Gastroesophageal sphincter (tissue), 4 donors: ENCODE measurements at places on chromosomes 12 and 14. TPM values are rescaled to one million over a fixed set of nuclear protein-coding genes. Genes with fewer than 3 reads are reported as not detected.

GRCh38 chr12:109612975-109613502 lies 39.4 kb downstream of the MVK start:
- peaks cover 92% of the 10 kb centered on the region for H3K27me3 ChIP-seq
- H3K36me3 ChIP-seq: no peaks in the 10 kb centered on the region
- H3K4me3 ChIP-seq: no peak overlapping the region
- no peak overlapping the region for H3K27ac ChIP-seq

DNA sequence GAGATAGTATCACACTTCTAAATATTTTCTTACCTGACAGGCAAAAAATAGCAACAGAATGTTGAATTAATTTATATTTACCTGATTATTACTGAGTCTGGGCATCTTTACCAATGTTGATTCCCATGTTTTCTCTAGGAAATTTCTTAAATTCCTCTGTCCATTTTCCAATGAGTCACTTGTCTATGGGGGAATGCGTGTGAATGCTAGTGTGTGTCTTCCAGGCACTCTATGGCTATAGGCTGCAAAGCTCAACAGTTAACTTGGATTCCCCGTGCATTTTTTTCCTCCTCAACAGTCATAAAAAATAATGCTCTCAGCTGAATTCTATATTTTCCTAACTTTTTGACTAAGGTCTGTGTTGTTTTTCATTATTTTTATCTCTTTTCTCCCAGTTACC lies 1385.8 kb upstream of the FLRT2 start:
- no peaks in the 10 kb centered on the region for H3K27me3 ChIP-seq
- no peak overlapping the region for H3K27ac ChIP-seq
- no peak for ATAC-seq
- no peak overlapping the region for H3K4me3 ChIP-seq

- H3K27ac ChIP-seq: no peak overlapping the region
- no peaks in the 10 kb centered on the region for H3K27me3 ChIP-seq
- ATAC-seq: no peak
- H3K4me3 ChIP-seq: no peak overlapping the region
Observed at GRCh38 chr12:99146185-99146584, 501.1 kb downstream of the APAF1 start.

GRCh38 chr14:95705518-95705917 lies 8.4 kb downstream of the TCL1A start:
- H3K27ac ChIP-seq: no peak overlapping the region
- H3K36me3 ChIP-seq: no peaks in the 10 kb centered on the region
- no peak for ATAC-seq
- H3K27me3 ChIP-seq: peaks cover 49% of the 10 kb centered on the region
- H3K4me3 ChIP-seq: no peak overlapping the region

GRCh38 chr12:30188602-30189326 lies 405.0 kb upstream of the TMTC1 start:
- ATAC-seq: no peak
- H3K4me3 ChIP-seq: no peak overlapping the region
- H3K27me3 ChIP-seq: no peaks in the 10 kb centered on the region
- H3K4me1 ChIP-seq: no peaks in the 10 kb centered on the region
- H3K27ac ChIP-seq: no peak overlapping the region

- no peak overlapping the region for H3K4me3 ChIP-seq
- H3K36me3 ChIP-seq: no peaks in the 10 kb centered on the region
- no peak overlapping the region for H3K27ac ChIP-seq
- H3K27me3 ChIP-seq: peaks cover 49% of the 10 kb centered on the region
Observed at GRCh38 chr12:71942703-71943102, 4.1 kb downstream of the TPH2 start.

DNA sequence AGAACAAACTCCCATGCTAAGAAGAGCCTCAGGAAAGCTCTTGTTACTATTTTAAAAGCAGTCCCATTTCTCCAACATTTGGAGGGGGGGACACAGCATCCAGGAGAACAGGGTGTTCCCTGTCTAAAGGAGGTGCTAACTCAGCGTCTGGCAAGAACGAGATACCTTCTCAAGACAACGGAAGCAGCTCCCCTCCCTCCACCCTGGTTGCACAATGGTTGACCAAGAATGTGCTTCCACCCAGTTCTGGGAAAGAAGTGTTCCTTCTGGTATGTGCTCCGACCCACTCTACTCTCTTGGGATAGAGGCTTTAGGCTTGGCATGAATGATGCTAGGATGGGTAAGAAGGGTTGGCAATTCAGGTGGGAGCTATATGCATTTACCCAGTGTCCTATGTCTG lies 1.5 kb upstream of the KRT6A start:
- no peaks in the 10 kb centered on the region for H3K36me3 ChIP-seq
- H3K27me3 ChIP-seq: peaks cover 10% of the 10 kb centered on the region
- ATAC-seq: peak; percentile 78
- H3K4me1 ChIP-seq: no peaks in the 10 kb centered on the region
- H3K27ac ChIP-seq: no peak overlapping the region

DNA sequence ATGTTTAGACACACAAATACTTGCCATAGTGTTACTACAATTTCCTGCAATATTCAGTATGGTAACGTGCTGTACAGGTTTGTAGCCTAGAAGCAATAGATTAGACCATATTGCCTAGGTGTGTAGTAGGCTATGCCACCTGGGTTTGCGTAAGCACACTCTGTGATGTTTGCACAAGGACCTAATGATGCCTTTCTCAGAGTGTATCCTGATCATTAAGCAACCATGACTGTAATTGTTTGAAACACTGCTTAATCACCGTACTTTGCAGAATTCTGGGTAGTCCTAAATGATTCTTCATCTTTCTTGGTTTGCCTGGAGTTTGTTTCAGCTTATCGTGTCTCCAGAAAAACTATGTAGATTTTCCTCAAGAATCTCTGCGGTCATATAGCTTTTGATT lies 11.2 kb upstream of the TCP11L2 start:
- no peaks in the 10 kb centered on the region for H3K36me3 ChIP-seq
- no peak overlapping the region for H3K27ac ChIP-seq
- H3K27me3 ChIP-seq: no peaks in the 10 kb centered on the region
- no peak for ATAC-seq
- H3K4me1 ChIP-seq: no peaks in the 10 kb centered on the region

- no peaks in the 10 kb centered on the region for H3K4me1 ChIP-seq
- H3K27me3 ChIP-seq: no peaks in the 10 kb centered on the region
- peaks cover 10% of the 10 kb centered on the region for H3K36me3 ChIP-seq
Observed at GRCh38 chr14:80906946-80907345, 34.6 kb downstream of the CEP128 start.

DNA sequence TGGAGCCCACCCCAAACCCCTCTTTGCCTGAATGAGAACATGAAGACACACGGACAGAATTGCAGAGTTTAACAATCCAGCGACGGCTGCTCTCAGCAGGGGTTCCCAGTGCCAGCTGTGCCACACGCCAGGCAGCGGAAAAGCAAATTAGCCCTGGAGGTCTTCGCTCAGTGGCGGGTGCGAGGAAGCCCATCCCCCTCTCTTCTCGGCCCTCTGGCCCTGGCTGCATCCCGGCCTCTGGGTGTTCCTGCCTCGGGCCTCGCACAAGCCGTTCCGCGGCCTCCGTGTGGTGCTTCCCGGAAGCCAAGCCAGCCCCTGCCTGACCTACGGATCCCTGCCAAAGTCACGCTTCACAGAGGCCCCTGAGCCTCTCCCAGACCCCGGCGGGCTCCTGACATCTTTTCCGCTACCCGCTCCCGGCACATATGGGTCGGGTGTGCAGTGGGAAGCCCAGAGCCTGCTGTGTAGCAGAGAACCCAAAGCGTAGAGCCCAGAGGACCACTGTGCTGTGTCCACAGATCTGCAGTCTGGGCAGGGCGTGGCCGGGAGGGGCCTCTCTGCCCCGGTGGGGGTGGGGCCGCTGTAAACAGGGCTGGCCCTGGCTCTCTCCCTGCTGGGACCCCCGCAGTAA lies 70.7 kb upstream of the GALNT9 start:
- peaks cover 98% of the 10 kb centered on the region for H3K27me3 ChIP-seq
- H3K36me3 ChIP-seq: no peaks in the 10 kb centered on the region
- no peak overlapping the region for H3K4me3 ChIP-seq
- H3K4me1 ChIP-seq: no peaks in the 10 kb centered on the region

- H3K4me1 ChIP-seq: peaks cover 49% of the 10 kb centered on the region
- no peaks in the 10 kb centered on the region for H3K27me3 ChIP-seq
- no peak overlapping the region for H3K4me3 ChIP-seq
- no peak for ATAC-seq
- peak overlapping the region; percentile 41 for H3K27ac ChIP-seq
Observed at GRCh38 chr14:35416108-35416750, 11.7 kb upstream of the NFKBIA start.

GRCh38 chr14:37254411-37254947 lies 56.7 kb downstream of the MIPOL1 start:
- ATAC-seq: no peak
- no peak overlapping the region for H3K27ac ChIP-seq
- no peaks in the 10 kb centered on the region for H3K27me3 ChIP-seq
- H3K4me1 ChIP-seq: no peaks in the 10 kb centered on the region
- no peaks in the 10 kb centered on the region for H3K36me3 ChIP-seq
- H3K4me3 ChIP-seq: no peak overlapping the region

The DPPA3 gene
- total RNA-seq: not detected
